Motor neuron (in vitro differentiated cells): ENCODE measurements at places on chromosomes 12 and 14. TPM values are rescaled to one million over a fixed set of nuclear protein-coding genes. Genes with fewer than 3 reads are reported as not detected.

Gene ALDH1L2
- 13.9 and 15.9 TPM in 2 replicates for total RNA-seq

Gene MYF5
- not detected in 2 replicates for total RNA-seq

Gene PRORP
- 38.9 and 40.0 TPM in 2 replicates for total RNA-seq

Gene BEST3
- 0.25 and 0.32 TPM in 2 replicates for total RNA-seq

DNA sequence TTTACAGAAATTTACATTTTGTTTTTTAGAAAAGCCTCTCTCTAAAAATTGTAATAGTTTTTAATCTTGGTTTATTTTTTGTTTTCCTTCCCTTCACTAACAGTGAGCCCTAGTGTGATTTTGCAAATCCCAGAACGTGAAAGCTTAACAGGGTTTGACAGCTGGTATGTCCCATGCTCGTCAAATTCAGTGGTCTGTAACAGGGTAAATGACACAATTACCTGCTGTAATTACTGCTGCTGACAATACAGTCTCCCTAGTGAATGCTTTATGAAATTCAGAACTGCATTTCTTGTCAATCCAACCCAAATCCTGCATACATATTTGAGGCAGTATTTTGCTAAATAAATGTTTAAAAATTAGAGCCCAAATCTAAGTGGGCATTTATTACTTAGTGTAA is 249.2 kb downstream of the NELL2 start:
- no peak for ATAC-seq

Gene SLC6A15
- total RNA-seq, result 30.6 and 45.4 TPM in 2 replicates

GRCh38 chr14:62558451-62558850 is 486.8 kb downstream of the KCNH5 start:
- ATAC-seq, result no peak

Gene HNRNPC
- 867 and 881 TPM in 2 replicates for total RNA-seq

DNA sequence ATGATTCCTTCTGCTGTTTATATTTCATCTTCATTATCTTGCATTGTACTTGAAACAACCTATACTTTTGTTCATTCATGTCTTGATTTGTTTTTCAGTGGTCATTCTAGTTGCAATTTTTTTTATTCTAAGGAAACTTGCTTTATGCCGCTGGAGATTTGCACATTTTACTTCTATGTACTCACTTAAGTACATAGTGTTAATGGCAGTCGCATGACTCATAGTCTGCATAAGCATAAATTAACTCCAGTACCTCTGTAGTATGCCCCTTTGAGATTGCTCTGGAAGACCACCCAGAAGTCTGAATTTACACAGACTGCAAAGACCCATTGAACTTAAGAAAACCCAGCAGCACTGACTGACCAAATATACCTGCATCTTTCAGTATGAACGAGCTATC is 77.0 kb downstream of the MSRB3 start:
- ATAC-seq, result peak; percentile 77

Gene CDKN3
- 11.7 and 16.9 TPM in 2 replicates for total RNA-seq

Gene GLIPR1L1
- total RNA-seq, result 1.4 and 2.3 TPM in 2 replicates

DNA sequence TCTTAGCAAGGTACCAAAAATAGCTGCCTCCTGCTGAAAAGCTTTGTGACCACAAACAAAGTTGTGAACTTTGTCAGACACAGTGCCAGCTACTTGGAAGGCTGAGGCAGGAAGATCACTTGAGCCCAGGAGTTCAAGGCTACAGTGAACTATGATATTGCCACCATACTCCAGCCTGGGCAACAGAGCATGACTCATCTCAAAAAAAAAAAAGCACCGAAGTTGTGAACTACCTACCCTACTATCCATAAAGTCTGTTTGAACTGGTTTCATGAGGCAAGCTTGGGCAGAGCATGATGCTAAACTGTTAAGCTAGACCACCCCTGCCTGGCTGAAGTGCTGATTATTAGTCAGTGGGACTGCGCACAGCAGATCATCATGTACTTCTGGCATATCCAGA is 75.5 kb downstream of the RAD52 start:
- peak; percentile 43 for ATAC-seq

Gene NEUROD4
- 101 and 102 TPM in 2 replicates for total RNA-seq

GRCh38 chr12:115079760-115080159 is 395.8 kb upstream of the TBX3 start:
- ATAC-seq, result no peak

DNA sequence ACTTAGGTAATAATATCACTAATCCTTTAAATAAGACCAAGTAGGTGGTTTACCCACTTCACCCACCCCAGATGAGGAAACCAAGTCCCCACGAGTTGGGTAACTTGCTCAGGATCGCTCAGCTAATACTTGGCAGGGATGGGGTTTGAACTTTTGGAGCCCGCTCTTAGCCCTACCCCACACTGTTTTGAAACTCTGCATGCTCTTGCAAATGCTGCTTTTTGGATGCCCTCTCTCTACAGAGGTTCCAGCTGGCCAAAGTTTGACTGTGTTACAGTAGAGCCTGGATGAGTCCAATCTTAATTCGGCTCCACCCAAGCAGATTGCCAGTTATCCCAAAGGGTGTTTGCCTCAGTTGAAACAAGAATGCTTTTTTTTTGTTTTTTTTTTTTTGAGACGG is 6.8 kb downstream of the PLEKHG3 start:
- ATAC-seq, result no peak

DNA sequence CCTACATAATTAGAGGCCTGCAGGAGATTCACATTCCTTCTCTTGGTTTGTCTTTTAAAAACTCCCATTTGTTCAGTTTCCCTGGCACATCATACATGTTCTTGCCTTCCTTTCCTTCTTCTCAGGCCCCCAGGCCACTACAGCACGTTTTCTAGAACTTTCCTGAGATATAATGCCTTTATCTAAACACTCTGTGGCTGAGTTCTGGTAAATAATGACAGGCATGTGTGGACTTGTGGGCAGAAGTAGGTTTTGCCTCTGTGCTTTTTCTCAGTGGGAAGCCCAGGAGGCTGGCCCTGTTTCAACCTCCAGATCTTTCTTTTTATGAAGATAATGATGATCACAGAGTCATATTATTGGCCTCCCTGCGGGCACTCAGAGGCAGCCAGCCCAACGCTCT is 117.2 kb downstream of the TMX1 start:
- ATAC-seq, result no peak

DNA sequence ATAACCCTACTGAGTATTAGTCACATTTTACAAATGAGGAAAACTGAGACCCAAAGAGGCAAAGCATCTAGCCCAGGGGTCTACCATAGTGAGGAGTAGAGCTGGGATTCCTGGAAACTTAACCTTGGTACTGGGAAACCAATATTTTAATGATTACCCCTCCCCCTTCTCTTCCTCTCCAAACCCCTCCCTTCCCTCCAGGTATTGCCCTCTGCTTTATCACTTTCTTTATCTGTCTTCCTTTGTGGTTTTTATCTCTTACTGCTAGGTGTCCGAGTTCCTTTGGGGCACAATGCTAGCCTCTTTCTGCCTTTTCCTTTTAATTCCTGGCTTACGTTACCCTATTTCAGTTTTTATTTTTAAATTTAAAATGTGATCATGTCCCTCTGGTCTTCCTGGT is 2.8 kb downstream of the GABARAPL1 start:
- no peak for ATAC-seq

- ATAC-seq, result no peak
These were observed 79.9 kb downstream of the SLC15A5 start for GRCh38 chr12:16197600-16197999.

Gene HOXC4
- 23.3 and 31.4 TPM in 2 replicates for total RNA-seq

Gene KLHDC1
- total RNA-seq, result 2.3 and 2.6 TPM in 2 replicates

GRCh38 chr14:69263364-69263763 is 3.4 kb downstream of the GALNT16 start:
- peak; percentile 33 for ATAC-seq

Gene ST8SIA1
- total RNA-seq, result 1.6 TPM in 1 of 2 replicates, not detected in the other

- ATAC-seq, result no peak
These were observed 92.7 kb downstream of the DIP2B start for GRCh38 chr12:50597200-50598195.

- no peak for ATAC-seq
These were observed 1466.1 kb upstream of the SEL1L start for GRCh38 chr14:82999802-83000201.

Gene SLC5A8
- total RNA-seq, result not detected in 2 replicates

- no peak for ATAC-seq
These were observed 178.5 kb upstream of the RTL1 start for GRCh38 chr14:101082036-101082435.

Gene PLBD1
- total RNA-seq, result 0.37 and 0.57 TPM in 2 replicates

- no peak for ATAC-seq
These were observed 79.9 kb downstream of the BCL11B start for GRCh38 chr14:99192028-99192621.

DNA sequence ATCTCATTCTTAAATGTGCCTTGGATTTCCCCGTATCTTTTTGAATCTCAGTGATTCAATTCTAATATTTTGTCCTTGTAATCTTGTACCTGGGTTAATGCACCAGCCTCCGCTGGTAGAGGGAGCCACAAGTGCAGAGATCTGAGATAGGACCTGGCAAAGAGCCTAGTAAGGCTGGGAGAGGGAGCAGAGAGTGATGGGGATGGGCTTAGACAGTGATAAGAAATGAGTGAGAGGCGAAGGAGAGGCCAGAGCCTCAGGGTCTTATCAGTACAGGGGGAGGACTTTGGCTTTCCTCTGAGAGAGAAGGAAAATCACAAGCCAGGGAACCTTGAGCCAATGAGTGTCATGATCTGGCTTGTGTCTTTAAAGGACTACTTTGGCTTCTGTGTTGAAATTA is 30.5 kb upstream of the LMNTD1 start:
- peak; percentile 78 for ATAC-seq

DNA sequence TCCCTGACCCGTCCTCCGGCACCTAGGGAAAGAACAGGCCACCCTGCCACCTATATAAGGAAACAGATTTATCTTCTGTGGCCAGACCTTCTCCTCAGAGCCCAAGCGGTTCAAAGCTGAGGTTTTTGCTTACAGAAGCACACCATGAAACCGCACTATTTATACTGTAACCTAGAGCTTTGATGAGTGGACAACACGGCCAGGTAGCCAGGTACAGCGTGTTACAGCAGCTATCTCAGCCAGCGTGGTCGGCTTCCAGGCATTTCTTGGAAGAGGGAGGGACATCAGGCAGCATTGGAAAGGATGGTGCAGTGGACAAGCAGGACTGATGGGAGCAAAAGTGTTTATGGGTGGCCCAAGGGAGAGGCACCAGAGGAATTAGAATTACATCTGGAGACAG is 34.4 kb downstream of the TTC7B start:
- ATAC-seq, result no peak
